T-cell (primary cell): ENCODE measurements at places on chromosomes 2 and 18. TPM values are rescaled to one million over a fixed set of nuclear protein-coding genes. Genes with fewer than 3 reads are reported as not detected.

DNA sequence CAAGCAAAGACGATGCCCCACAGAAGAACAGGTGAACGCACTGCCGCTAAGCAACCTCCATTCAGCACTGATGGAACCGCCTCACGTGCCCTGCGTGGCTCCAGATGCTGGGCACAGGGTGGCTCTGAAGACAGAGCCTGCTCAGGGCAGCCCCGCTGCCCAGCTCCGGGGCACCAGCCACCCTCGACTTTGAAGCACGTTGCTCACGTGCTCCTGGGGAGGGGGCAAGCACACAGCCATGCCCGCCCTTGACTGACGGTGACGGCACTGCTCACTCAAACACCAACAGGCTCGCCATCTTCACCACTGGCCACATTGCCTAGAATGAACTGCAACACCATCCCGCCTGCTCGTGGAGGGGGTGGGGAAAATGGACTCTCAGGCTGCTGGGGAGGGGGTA, 251.3 kb downstream of the HDAC4 start:
- DNase-seq, result no peak

The SP140 gene
- 49.3 TPM for total RNA-seq

DNA sequence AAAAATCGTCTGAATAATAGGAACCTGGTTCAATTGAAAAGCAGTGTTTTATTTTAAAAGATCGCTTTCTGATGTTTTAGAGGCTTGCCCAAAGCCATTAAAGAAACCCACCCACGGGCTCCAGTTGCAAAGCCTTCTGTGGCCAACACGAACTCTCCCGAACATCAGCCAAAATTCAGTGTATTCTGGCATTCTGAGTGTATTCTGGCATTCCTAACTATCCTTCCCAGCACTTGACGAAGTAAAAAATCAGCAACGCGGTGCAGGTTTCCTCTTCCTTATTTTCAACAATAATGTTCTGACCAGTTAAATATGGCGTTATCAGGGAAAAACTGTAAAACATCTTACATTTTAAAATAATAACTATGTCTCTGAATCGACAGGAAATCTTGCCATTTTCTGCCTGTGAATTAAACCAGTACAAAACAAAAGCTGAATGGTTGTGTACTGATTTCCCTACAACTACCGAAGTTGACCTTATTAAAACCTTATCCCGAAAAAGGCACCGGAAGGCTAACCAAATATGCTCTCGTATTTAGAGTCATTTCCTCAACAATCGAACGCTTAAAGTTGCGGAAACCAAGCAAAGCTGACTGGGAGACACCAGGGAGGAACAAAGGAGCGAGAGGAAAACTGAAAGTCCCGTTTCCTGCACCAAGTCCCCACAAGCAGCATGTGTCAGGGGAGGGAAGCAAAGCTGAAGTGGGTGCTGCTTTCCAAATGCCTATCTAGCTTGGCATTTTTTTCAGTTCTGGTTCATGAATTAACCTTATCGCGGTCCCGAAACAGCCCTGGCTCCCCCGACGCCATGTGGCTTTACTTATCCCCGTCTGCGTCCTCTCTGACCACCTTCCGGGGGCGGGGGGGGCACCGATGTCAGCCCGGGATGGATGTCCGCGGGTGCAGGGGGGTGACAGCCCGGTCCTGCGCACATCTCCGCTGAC, 44.3 kb downstream of the ZNF516 start:
- no peak for DNase-seq

DNA sequence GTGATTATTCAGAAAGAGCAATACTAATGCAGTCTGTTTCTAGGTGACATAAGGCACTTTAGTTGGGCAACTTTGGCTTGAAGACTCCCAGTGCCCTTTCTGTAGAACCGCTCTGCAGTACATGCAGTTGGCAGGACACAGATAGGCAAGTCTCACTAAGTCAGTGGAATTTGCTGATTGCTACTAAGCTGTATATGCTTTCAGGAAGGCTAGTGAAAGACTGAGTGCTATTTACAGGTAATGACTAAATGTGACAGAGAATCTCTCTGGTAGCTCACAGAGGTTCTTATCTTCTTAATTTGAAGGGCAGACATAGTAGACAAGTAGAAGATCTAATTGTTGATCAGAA, 243.0 kb downstream of the WDPCP start:
- no peak for DNase-seq

DNA sequence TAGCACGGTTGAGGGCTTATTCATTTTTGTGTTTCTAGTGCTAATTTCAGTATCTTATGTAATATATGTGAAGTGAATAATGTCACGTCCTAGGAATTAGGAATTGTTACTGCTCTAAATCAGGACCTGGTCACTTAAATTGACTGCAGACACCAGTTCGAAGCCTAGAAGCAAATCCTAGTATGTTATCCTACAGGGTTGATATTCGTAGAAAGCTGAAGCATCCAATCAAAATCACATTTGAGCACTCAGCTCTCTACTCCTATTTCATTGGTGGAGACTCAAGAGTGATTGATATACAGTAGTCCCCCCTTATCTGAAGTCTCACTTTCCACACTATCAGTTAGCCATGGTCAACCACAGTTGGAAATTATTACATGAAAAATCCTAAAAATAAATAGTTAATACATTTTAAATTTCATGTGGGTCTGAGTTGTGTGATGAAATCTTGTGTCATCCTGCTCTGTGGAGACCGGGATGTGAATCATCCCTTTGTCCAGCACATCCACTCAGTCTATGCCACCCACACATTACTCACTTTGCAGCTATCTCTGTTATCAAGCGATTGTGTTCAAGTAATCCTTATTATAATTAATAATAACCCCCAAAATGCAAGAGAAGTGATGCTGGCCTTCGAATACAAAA, 35.2 kb upstream of the SCN9A start:
- DNase-seq, result no peak

The MC4R gene
- not detected for total RNA-seq

DNA sequence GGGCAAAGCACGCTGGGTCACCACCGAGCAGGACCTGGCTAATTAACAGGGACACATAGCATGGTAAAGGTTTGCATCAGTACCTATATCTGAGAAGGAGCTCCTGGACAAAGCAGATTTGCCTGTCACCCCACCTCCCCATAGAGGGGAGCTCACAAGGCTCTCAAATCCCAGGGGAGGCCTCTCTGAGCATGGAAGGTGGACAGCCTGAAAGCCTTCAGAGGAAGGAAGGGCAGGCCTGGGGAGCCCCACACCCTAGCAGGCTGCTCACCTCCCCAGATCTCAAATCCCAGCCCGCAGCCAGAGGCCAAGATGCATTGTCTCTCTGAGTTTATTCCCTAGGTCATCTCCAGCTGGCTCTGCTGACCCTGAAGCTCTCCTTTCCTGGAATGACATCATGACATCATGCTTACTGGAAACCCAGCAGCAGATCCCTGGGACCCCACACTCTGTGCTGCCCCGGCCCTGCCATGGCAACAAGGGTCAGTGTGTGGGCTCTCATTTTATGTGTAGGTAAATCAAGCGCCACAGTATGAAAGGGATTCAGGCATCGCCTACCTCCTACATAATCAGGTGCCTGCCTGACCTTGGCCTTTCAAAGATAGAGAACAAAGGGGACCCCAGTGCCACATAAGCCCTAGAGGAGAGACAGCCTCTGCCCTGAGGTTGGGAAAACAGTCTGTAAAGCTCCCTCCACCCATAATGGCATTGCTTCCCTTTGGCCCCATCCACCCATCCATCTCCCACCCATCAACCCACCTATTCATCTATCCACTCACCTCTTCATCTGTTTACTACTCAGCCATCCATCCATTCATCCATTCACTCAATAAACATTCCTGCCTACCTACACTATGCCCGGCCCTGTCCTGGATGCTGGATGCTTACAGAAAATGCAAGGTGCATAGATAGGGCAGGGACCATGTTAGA, 15.7 kb upstream of the TEX51 start:
- DNase-seq, result no peak

GRCh38 chr2:36677386-36677785, 19.1 kb upstream of the VIT start:
- no peak for DNase-seq

- DNase-seq, result no peak
These were observed 67.8 kb downstream of the VSNL1 start for GRCh38 chr2:17608251-17608650.

DNA sequence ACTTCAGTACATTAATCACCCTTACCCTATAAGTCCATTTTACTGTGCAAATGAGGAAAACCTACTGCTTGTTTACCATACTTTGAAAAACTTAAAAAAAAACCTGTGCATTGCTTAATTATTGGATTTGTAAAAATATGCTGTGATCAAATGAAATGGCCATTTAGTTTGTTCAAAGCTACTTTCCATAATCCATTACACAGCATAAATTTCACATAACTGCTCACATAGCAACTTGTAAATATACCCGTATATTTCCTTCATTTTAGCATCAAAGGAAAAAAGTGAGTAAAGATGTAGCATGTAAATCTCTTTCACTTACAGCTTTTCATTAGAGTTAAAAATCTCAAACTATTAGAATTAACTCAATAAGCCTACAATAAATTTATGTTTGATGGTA, 415.1 kb downstream of the NR4A2 start:
- no peak for DNase-seq

The CD226 gene
- total RNA-seq, result 57.4 TPM

- DNase-seq, result no peak
These were observed 579.4 kb upstream of the LRATD1 start for GRCh38 chr2:14053105-14053504.

GRCh38 chr2:11467129-11467649, 1.2 kb upstream of the E2F6 start:
- DNase-seq, result no peak

DNA sequence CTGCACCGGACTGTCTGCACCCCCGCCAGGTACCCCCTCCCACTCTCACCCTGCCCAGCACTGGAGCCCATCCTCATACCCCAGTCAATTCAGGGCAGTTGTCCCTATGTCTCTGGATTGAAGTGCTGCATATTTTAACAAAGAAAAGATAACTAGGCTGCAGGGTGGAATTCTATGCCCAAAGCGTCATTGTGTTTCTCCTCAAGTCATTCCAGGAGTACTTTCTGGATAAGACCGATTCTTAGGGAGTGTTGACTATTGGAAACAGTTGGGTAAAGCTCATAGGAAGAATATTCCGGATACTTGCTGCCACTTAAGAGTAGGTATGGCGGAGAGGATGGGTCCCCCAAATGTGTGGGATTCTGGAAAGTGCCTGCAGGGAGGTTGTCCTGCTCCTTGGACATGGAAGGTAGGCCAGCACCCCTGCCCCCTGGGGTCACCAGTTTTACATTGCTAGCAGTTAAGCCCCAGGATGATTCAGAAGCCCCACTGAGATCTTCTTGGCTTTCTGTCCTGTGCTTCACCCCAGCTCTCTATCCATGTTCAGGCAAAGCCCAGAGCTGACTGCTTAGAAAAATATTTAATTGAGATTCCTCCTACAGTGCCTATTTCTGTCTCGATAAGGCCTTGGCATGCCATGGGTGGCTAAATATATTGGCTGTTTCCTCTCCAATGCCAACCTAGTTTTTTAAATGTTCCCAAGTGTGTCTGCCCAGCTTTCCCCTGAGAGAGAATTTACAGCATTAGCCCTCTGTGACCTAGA, 48.2 kb downstream of the RPL37A start:
- no peak for DNase-seq

- no peak for DNase-seq
These were observed 115.5 kb downstream of the TWIST2 start for GRCh38 chr2:238963161-238963970.

GRCh38 chr2:15383695-15384350, 177.3 kb downstream of the NBAS start:
- DNase-seq, result no peak

DNA sequence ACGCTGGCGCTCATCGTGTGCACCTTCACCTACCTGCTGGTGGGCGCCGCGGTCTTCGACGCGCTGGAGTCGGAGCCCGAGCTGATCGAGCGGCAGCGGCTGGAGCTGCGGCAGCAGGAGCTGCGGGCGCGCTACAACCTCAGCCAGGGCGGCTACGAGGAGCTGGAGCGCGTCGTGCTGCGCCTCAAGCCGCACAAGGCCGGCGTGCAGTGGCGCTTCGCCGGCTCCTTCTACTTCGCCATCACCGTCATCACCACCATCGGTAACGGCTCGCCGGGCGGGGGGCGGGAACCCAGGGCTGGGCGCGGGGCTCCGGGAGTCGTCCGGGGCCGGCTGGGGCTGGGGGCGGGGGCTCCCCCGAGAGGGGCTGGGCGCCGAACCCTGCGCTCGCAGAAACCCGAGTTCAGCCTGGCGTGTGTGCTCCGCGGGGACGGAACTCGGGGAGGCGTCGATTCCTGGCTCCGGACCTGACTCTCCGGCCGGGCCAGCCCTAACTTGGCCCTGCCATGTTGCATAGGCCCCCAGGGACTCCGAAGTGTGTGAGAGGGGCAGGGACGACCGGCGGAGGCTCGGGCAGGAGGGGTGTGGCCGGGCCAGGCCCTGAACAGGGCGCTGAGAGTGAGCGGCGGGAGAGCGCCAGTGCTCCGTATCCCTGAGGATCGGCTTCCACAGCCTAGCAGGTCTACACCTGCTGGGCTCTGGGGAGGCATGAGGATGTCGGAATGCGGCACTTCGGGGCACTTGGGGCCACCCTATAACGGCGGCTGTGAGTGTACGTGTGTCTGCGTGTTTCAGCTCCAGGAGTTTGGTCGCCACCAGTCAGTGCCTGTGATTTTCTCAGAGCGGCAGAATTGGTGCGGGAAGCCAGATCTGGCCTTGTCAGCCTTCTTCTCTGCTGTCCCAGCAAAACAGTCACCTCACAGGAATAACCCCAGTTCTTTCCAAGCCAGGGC, 651 bp downstream of the KCNK3 start:
- no peak for DNase-seq

GRCh38 chr2:43333656-43334144, 107.3 kb upstream of the ZFP36L2 start:
- DNase-seq, result no peak

The GPR35 gene
- total RNA-seq, result 6.2 TPM

GRCh38 chr2:166563894-166564293, 69.8 kb upstream of the SCN7A start:
- no peak for DNase-seq

The CYP1B1 gene
- total RNA-seq, result not detected

The SPP2 gene
- total RNA-seq, result not detected

DNA sequence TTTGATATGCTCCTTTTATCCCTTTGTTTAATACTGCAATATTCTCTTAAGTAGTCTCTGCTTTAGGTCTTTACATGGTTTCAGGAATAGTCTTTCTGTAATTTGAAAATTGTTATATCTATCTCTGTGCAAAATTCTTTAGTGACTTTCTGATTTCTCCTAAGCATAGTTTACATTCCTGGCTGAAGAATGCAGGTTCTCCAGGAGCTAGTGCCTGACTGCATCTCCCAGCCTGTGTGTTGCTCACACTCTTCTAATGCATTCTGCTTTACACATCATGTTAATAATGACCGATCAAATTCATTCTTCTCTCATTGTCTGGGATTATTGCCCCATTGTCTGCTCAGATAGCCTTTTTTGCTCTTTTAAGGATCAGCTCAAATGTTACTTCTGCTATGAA, 1349.2 kb downstream of the DSC3 start:
- no peak for DNase-seq

The GAL3ST2 gene
- not detected for total RNA-seq

DNA sequence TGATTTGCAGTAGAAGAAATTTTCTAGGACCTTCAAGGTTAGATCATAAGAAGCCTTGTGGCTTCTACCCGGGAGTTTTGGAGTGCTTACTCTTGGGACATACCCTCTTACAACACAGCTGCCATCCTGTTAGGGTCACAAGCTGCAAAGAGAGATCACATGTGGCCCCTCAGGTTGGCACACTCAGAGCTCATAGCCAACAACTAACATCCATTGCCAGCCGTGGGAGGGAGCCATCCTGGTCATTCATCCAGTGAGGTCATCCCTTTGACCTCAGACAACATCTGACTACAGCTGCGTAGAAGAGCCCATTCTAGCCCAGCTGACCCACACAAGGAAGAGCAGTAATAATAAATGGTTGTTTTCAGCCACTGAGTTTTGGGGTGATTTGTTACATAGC, 76.9 kb upstream of the NABP1 start:
- DNase-seq, result no peak
